Natural killer cell (primary cell): ENCODE measurements at places on chromosomes 7 and 10.

DNA sequence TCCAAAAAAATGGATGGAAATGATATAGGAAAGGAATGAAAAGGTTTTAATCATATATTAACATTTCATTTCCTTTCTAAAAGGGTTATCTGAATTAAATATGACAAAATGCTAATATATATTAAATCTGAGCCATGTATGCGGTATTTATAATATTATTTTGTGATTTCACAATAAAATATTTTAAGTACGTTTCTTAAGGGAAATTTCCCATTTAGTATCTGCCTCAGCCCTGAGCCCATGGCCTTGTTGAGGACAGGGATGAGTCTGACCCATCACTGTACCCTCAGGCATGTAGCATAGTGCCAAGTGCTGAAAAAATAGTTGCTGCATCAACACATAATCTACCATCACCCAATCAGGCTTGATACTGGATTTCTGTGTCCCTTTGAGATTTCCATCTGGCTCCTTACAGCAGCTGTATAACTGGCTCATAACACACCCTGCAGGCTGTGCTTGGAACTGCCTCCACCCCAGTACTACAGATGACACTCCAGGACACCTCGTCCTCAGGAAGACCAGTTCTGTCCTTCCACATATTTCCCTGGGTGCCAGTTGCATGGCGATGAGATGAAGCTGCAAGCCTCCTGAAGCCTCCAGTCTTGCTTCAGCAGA lies 59.4 kb upstream of the ASAH2 start:
- peak; percentile 18 for DNase-seq

- no peak for DNase-seq
Measured at GRCh38 chr10:26326851-26327250, 110.3 kb downstream of the GAD2 start.

GRCh38 chr7:69309601-69310000 lies 288.7 kb upstream of the AUTS2 start:
- no peak for DNase-seq

DNA sequence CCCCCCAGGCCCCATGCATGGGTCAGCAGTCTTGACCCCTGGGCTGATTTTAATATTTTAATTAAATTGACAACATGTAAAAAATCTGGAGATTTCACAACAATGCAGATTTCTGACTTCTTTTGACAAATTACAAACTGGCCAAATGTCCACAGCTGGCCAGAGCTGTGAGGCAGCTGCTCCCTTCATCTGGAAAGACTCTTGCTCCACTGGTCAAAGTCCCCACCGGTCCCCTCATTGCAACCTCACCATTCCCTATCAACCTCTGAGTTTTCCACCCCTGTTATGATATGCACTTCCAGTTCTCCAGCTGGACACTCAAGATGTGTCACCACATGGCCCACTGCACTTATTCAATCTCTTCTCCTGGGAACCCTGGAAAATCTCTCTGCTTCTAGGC lies 266.2 kb downstream of the KCNMA1 start:
- DNase-seq: no peak

DNA sequence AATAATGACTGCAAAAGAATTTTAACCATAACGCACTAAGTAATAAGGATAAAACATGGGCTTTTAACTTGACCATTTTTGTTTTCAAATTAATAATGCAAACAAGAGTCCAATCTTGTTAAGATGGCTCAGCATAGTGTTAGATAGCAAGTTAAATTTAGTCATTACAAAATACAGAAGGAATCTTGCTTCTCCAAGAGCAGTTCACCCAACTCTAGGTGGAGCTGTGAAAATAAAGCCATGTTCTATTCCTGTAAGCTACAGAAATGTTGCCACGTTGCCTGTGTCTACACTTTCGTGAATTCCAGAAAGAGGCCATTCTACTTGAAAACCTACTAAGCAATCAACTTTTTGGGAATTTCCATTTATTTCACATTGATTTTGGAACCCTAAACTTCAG lies 191.9 kb downstream of the SFMBT2 start:
- no peak for DNase-seq

GRCh38 chr10:93299195-93299594 lies 182.9 kb downstream of the MYOF start:
- DNase-seq: no peak

DNA sequence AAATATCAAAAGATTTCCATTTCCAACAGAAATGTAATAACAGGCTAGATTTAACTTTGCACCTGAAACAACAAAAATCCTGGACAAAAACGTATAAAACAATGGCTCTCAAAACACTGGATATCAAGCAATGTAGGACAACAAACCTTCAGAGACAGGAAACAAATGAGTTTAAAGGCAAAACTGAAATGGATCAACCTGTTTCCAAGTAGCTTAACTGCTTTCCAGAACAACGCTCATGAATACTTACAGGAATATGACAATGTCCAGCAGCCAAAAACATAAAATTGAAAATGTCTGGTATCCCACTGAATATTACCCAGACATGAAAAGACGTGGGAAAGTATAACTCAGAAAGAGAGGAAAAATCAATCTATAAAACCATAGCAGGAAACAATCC lies 62.8 kb downstream of the CUBN start:
- no peak for DNase-seq

GRCh38 chr10:24452030-24452429 lies 243.1 kb downstream of the KIAA1217 start:
- no peak for DNase-seq

DNA sequence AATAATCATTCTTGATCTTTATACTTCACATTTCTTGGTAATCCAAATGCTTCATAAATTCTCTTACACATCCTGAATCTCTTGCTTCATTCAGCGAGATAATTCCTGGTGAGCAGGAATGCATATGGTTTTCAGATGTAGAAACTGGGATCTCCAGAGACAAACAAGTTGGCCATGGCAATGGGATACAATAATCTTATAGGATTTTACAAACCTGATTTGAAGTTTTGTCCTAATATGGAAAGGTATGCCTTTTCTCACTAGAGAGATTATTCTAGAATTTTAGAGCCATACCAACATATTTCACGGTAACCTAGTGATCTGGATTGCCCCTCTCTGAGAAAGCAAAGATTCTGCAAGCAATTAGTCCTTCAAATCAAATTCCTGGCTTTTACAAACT lies 13.1 kb upstream of the TRDMT1 start:
- DNase-seq: no peak

- DNase-seq: no peak
Measured at GRCh38 chr7:102889851-102890250, 22.9 kb upstream of the LRRC17 start.

DNA sequence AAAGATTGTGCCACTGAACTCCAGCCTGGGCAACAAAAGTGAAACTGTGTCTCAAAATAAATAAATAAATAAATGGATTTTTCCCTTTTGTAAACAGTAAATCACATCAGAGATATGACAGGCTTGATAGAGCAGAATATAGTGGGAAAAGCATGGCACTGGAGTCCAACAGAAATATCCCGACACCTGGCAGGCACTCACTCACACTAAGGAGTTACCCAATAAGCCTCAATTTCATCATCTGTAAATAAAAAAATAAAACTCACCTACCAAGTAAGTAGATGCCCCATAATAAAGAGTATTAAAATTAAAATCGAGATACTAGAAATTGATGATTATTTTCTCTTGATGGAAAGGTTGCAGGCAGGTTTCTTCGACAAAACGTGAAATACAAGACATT lies 1.7 kb downstream of the ATE1 start:
- no peak for DNase-seq
